ENCODE measurements at places on chromosomes 5 and 9. TPM values are rescaled to one million over a fixed set of nuclear protein-coding genes. Genes with fewer than 3 reads are reported as not detected.

GRCh38 chr5:1652873-1653697 is 129.3 kb upstream of the LPCAT1 start:
- no peak for DNase-seq

OSMR gene
- 24.9 TPM for total RNA-seq

DNA sequence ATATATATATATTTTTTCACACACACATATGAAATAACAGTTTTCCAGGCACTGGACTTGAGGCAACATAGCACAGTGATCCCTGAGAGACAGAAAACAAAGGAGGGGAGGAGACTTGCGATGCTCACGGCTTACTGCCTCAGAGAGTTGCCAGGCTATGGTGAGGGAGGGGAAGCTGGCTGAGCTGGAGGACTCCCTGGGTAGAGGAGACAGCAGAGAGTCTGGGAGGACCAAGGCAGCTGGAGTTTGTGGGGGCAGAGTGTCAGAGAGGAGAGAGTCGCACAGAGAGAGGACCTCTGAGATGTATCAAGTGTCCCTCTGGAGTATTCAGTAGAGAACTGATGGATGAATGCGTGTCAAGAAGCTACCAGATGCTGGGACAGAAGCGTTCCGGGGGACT is 23.1 kb upstream of the QSOX2 start:
- no peak for DNase-seq

- DNase-seq: no peak
Measured at GRCh38 chr5:54159153-54159892, 151.1 kb downstream of the ARL15 start.

DNA sequence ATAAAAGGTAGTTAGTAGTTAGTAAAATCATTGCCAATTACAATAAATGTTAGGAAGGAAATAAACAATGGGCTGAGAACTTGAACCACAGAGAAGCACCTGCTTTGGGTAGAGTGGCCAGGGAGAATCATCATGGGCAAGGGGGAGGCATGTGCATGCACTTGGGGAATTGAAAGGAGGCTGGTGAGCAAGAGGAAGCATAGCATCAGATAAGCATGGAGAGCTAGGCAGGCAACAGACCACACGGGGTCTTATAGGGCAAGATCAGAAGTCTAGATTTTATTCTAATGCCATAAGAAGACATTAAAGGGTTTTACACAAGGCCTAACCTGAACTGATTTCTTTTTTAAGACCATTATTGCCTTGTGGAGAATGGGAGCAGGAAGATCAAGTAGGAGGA is 93.4 kb downstream of the PIP5K1B start:
- DNase-seq: no peak

- DNase-seq: no peak
Measured at GRCh38 chr5:34487159-34487879, 168.8 kb upstream of the RAI14 start.

GRCh38 chr9:136011703-136012496 is 50.7 kb upstream of the UBAC1 start:
- DNase-seq: peak; percentile 72

- no peak for DNase-seq
Measured at GRCh38 chr9:96006296-96006879, 130.9 kb downstream of the ERCC6L2 start.

- no peak for DNase-seq
Measured at GRCh38 chr9:14633906-14634565, 59.2 kb downstream of the ZDHHC21 start.

PGM5 gene
- total RNA-seq: 11.2 TPM

GRCh38 chr5:143023411-143024096 is 253.4 kb downstream of the ARHGAP26 start:
- no peak for DNase-seq

ZNF883 gene
- total RNA-seq: 0.38 TPM

DNA sequence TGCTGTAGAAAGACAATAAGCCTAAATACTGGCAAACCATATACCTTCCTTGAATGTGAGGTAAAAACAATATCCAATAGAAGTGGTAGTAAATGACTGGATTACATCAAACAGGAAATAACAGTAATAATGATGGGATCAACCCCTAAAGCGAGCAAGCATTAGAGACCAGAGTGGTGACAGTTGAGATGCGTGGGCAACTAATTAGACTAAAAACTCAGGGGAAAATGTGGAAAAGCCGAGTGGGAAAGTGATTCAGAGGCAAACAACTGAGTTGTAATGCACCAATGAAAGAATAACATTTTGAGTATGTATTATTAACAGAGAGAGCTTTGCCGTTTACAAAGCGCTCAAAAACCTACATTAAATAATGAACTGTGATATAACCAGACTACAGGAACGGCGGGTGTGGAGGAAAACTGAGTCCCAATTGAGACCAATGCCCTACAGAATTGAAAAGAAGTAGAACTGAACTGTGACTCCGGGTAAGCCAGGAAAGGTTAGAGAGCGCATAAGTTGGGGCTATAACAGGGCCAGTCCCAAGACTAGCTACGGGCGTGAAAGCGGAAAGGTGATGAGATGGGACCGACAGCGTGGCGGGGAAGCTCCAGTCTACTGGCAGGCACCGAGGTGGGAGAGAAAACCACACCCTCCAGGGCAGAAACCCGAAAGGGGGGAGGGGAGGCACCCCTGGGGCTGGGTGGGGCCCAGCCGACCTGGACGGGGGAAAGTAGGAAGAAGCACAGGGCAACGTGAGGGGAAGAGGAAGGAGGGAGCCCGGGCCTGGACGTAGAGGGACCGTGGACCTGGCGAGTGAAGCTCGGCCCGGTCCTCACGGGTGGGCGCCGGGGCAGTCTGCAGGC is 592 bp downstream of the UBAP2 start:
- DNase-seq: peak; percentile 77

- DNase-seq: no peak
Measured at GRCh38 chr5:131987251-131987650, 24.2 kb downstream of the ACSL6 start.

MAT2B gene
- total RNA-seq: 72.5 TPM
